T-helper 1 cell (primary cell): ENCODE measurements at places on chromosomes 6 and 20.

DNA sequence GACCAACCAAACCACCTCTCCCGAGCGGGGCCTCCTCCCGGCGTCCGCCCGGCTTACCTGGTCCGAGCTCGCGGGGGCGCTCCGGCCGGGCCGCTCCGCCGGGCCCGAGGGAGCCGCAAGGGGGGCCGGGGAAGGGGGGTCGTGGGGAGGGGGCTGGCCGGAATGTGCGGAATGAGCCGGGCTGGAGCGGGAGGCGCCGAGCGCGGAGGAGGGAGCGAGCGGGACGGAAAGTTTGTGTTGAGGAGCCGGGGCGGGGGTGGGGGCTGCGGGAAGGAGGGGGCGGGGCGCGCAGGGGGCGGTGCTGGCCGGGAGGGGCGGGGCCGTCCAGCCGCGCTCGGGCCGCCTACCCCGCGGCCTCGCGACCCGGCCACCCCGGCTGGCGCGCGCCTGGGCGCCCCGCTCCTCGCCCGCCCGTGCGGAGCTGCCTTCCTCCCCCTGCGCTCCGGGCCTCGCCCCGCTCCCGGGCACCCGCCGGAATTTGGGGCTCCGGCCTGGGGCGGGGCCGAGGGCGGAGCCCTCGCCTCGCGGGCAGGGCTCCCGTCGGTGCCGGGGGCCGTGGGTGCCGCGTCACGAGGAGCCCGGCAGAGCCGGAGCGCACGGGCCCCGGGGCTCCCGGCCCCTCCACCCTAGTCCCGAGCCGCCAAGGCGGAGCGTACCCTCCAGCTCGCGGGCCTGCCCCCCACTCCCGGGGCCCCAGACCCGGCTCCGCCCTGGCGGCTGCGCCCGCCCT, at the start of gene TEAD3:
Gene TEAD3, minus strand, starts transcription at position 239 of the 730 bp plus-strand sequence.
- DNase-seq: peak; percentile 27

DNA sequence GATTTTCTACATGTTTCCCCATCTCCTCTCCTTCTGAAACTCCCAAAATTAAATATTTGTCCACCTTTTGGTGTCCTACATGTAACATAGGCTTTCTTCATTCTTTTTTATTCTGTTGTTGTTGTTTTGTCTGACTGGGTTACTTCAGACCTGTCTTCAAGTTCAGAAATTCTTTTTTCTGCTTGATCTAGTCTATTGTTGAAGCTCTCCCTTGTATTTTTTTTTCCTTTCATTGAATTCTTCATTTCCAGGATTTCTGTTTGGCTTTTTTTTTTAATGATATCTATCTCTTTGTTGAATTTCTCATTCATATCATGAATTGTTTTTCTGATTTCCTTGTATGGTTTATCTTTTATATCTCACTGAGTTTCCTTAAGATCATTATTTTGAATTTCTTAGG, 20.6 kb upstream of the LGSN start:
- no peak for DNase-seq

GRCh38 chr6:158771399-158772152, 47.6 kb downstream of the EZR start:
- no peak for DNase-seq

DNA sequence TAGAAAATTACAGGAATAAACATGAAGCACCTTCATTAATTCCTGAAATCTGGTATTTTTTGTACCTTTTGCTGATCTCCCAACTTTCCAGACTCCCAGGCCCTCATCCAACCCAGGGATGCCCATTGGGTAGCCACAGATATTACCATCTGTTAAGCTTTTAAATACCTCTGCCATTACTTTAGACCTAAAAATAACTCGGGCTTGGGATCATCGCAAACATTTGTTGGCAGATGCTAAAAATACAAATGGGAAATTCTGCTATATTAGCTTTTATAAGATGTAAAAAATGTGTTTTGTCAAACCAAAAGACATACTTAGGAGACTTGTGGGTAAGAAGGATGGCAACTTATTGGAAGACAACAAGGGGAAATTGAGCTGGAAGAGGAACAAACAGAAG, 376.1 kb downstream of the CENPW start:
- no peak for DNase-seq

DNA sequence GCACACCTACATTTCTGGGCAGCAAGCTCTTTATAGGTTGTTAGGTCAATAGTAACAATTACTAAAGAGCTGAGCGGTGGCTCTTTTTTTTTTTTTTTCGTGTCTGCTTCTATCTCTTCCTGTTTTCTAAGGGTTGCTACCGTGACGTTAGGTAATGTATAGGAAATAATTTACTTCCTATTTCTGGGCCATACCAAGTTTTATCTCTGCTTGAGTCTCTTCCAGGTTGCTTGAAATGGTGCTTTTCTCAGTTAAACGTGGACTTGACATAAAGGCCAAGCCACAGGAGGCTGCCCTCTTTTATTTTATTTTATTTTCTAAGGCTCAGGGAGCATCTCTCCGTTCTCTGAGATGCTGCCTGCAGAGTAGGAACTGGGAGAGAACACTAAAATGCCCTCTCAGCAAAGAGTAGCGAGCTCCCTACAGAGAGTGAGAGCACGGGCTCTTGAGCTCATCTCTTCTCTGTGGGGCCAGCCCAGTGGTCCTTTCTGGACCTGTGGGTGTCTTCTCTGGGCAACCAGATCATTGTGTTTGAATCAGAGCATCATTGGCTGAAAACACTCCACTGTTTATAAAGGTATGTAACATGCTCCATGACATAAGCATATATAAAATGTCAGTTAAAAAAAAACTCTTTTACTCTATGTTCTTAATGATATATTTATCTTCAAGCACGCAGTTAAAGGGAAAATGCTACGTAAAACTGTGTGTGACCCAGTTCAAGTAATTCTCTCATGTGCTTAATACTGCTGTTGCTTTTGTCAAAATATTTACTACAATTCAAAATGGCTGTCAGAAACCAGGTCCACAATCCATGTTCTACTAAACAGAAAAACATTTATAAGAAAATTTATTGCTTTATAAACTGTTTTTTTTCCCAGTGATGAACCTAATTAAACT, at the start of gene ZNF831:
Gene ZNF831, plus strand, starts transcription at position 191 of the 900 bp plus-strand sequence. CDS start 27,199 bp downstream, outside the sequence.
- DNase-seq: no peak

- no peak for DNase-seq
Observed at GRCh38 chr20:40019510-40019909, 669.5 kb downstream of the MAFB start.

- DNase-seq: no peak
Observed at GRCh38 chr6:81984599-81984998, 232.1 kb upstream of the TENT5A start.

GRCh38 chr20:4699216-4699615, 22.5 kb upstream of the PRND start:
- no peak for DNase-seq

- DNase-seq: no peak
Observed at GRCh38 chr20:12241065-12241464, 323.4 kb downstream of the BTBD3 start.

DNA sequence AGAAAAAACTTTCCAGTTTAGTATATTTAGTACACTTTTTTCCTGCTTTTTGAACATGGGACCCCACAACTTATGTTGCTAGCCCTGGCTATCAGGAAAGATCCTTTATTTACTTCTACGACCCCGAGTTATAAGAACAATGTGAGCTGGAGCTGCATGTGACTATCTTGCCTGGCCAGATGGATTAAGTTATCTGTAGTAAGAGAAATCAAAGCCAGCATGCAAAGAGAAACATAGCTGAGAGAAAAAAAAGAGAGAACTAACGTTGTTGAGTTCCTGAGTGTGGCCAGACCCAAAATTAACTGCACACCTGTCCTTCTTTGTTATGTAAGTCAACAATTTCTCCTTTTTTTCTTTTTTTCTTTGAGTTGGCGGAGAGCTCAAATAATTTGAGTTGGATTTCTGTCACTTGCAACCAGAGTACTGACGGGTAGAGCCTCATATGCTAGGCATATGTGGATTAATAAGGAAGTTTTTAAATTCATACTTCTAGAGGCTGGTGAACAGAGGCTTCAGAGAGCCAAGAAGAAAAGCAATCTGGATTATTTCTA, 219.5 kb downstream of the HACE1 start:
- DNase-seq: no peak

- no peak for DNase-seq
Observed at GRCh38 chr6:30363459-30363858, 18.5 kb downstream of the RPP21 start.

GRCh38 chr6:160363016-160363996, 15.1 kb downstream of the SLC22A3 start:
- no peak for DNase-seq

DNA sequence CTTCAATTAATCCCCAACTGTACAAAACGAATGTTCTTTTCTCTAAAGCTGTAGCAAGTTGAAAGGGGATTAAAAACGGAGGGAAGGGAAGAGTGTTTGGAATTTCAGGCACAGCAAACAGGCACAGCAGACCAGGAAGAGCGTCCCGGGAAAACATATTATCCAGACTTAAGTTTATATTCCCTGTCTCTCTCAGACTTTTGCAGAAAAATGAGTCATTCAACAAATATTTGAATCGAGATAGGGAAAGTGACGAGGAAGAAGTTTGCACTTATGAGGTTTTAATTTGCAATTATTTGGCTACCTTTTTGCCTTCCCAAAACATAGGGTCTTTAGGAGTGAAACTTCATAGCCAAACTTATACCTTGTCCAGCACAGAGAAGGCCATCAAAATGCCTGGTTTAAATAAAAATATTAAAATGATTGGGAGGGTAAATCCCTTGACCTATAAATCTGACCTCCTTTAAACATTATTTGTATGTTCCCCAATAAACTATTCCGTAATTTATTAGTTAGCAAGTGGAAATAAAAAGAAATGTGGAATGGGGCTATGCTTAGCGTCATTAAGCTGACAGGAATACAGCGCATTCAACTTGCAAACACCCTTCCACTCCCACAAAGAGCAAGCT, 16.0 kb downstream of the HFE start:
- no peak for DNase-seq

GRCh38 chr20:17936761-17937732, 31.5 kb downstream of the SNX5 start:
- DNase-seq: no peak

DNA sequence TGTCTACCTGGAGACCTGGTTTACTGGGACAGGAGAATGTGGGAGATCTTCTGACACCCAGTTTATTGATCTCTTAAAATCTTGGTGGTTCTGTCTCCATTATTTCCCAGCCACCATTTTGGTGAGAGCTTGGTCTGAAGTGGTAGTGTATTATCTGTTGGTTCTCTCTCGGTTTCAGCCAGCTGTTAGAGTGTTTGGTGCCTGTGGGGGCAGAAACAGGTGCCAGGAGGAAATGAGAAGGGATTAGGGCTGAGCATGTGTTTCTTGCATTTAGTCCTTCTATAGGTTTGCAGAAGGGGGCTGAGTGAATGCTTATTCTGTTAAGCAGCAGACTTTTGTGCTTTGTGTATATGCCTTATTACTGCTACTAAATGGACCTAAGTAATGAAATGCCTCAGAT, 9.6 kb downstream of the JARID2 start:
- no peak for DNase-seq
